ENCODE measurements at places on chromosomes 7 and 10.

DNA sequence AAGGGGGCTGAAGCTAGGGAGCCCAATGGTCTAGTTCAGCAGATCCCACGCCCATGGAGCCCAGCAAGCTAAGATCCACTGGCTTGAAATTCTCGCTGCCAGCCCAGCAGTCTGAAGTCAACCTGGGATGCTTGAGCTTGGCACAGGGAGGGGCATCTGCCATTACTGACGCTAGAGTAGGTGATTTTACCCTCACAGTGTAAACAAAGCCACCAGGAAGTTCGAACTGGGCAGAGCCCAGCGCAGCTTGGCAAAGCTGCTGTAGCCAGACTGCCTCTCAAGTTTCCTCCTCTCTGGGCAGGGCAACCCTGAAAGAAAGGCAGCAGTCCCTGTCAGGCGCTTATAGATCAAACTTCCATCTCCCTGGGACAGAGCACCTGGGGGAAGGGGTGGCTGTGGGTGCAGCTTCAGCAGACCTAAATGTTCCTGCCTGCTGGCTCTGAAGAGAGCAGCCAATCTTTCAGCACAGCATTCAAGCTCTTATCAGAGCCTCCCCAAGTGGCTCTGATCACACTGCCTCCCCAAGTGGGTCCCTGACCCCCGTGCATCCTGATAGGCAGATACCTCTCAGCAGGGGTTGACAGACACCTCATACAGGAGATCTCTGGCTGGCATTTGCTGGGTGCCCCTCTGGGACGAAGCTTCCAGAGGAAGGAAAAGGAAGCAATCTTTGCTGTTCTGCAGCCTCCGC lies 167.8 kb downstream of the CCDC71L start:
- no peak for DNase-seq
- H3K36me3 ChIP-seq, result no peaks in the 10 kb centered on the region
- H3K27me3 ChIP-seq, result no peaks in the 10 kb centered on the region
- no peaks in the 10 kb centered on the region for H3K4me1 ChIP-seq
- H3K4me3 ChIP-seq, result no peak overlapping the region
- H3K27ac ChIP-seq, result no peak overlapping the region

DNA sequence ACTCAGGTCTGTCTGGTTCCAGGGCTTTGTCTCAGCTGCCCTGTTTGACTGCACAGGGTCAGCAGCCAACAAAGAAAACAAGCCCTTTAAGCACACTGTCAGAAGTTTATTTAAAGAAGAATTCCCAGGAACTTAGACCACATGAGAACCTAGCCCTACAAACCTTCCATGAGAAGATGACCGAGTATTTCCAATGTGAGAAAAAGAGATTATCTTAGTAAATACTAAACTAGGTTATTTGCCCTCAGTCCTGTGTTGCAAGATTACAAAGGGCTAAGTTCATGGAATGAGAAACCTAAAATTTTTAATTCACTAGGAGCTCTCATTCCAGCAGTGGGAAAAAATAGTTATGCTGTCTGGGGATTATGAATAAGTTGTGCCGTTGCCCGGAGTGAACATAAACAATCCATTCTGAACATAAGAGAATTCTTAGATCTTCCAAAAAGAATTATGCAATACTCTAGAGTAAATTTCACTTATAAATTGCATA lies 46.7 kb downstream of the NOC3L start:
- no peak overlapping the region for H3K27ac ChIP-seq
- no peak overlapping the region for H3K4me3 ChIP-seq
- peaks cover 3% of the 10 kb centered on the region for H3K4me1 ChIP-seq
- H3K36me3 ChIP-seq, result peaks cover 3% of the 10 kb centered on the region
- no peaks in the 10 kb centered on the region for H3K27me3 ChIP-seq
- no peak for DNase-seq

- no peaks in the 10 kb centered on the region for H3K4me1 ChIP-seq
- H3K27me3 ChIP-seq, result peaks cover 11% of the 10 kb centered on the region
- no peak overlapping the region for H3K27ac ChIP-seq
- H3K4me3 ChIP-seq, result no peak overlapping the region
Measured at GRCh38 chr10:132685921-132686680, 99.8 kb downstream of the NKX6-2 start.

DNA sequence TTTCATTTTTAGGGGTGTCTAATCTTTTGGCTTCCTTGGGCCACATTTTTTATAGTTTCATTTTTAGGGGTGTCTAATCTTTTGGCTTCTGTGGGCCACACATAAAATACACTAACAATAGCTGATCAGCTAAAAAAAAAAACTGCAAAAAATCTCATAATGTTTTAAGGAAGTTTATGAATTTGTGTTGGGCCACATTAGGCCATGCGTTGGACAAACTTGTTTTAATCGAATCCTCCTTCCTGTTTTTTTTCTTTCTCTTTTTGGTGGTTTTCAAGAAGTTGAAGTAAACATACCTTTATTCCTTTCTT lies 37.4 kb downstream of the ZNRF2 start:
- peaks cover 24% of the 10 kb centered on the region for H3K4me1 ChIP-seq
- no peak overlapping the region for H3K27ac ChIP-seq
- H3K36me3 ChIP-seq, result peaks cover 10% of the 10 kb centered on the region
- no peak for DNase-seq
- no peak overlapping the region for H3K4me3 ChIP-seq

DNA sequence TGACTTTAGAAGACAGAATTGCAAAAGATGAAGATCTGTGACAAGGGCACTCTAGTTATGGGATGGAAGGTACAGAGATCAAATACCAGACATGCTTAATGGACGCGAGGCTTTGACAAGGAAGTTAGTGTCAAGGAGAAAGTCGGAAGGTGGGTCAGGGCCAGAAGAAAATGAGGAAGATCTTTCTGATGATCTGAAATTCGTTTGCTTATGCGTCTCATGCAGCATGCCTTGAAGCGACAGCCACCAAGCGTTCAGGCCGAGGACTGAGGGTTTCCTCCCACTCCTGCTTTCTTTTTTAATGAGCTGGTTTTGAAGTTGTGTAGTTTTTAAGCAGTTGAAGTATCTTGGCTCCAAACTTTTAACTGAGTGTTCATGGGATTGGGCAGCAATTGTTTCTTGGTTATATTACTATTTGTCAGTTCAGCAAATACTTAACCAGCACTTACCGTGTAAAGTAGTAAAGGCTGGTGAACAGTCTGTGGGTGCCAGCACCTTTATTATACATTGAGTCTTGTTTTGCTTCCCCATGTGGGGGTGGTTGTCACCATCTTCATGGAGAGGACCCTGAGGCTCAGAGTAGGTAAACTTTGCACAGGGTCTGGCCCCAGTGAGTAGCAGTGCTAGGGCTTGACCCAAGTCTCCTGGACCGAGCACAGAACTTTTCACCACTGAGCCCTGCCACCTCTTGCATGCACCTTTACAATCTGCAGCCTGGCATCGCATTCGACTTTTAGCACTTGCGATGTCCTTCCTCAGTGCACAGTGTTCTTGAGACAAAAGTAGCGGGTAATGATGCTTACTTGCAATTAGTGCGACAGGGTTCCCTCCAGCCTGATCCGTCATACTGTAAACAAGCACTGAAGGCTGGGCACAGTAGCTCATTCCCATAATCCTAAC lies 14.3 kb upstream of the BHLHA15 start:
- DNase-seq, result no peak
- H3K27ac ChIP-seq, result no peak overlapping the region
- no peaks in the 10 kb centered on the region for H3K4me1 ChIP-seq
- no peak overlapping the region for H3K4me3 ChIP-seq
- no peaks in the 10 kb centered on the region for H3K27me3 ChIP-seq

- no peaks in the 10 kb centered on the region for H3K36me3 ChIP-seq
- peaks cover 4% of the 10 kb centered on the region for H3K27me3 ChIP-seq
- peaks cover under 1% of the 10 kb centered on the region for H3K4me1 ChIP-seq
- no peak for DNase-seq
- no peak overlapping the region for H3K4me3 ChIP-seq
Measured at GRCh38 chr10:52483587-52483986, 169.5 kb downstream of the DKK1 start.

- H3K4me3 ChIP-seq, result no peak overlapping the region
- H3K27me3 ChIP-seq, result peaks cover 7% of the 10 kb centered on the region
- no peak for DNase-seq
- H3K36me3 ChIP-seq, result no peaks in the 10 kb centered on the region
- no peaks in the 10 kb centered on the region for H3K4me1 ChIP-seq
Measured at GRCh38 chr7:158067931-158068482, 519.6 kb downstream of the PTPRN2 start.

- no peaks in the 10 kb centered on the region for H3K36me3 ChIP-seq
- H3K4me3 ChIP-seq, result no peak overlapping the region
- no peak overlapping the region for H3K27ac ChIP-seq
- DNase-seq, result no peak
Measured at GRCh38 chr7:151923097-151923876, 33.0 kb upstream of the GALNTL5 start.

GRCh38 chr7:137316648-137317353 lies 26.7 kb downstream of the PTN start:
- H3K4me1 ChIP-seq, result peaks cover 20% of the 10 kb centered on the region
- no peak overlapping the region for H3K27ac ChIP-seq
- no peak for DNase-seq
- no peak overlapping the region for H3K4me3 ChIP-seq
- peaks cover 42% of the 10 kb centered on the region for H3K36me3 ChIP-seq
- no peaks in the 10 kb centered on the region for H3K27me3 ChIP-seq

- H3K27me3 ChIP-seq, result peaks cover 84% of the 10 kb centered on the region
- no peak overlapping the region for H3K4me3 ChIP-seq
- H3K4me1 ChIP-seq, result no peaks in the 10 kb centered on the region
Measured at GRCh38 chr10:123442901-123443300, 223.3 kb upstream of the GPR26 start.

DNA sequence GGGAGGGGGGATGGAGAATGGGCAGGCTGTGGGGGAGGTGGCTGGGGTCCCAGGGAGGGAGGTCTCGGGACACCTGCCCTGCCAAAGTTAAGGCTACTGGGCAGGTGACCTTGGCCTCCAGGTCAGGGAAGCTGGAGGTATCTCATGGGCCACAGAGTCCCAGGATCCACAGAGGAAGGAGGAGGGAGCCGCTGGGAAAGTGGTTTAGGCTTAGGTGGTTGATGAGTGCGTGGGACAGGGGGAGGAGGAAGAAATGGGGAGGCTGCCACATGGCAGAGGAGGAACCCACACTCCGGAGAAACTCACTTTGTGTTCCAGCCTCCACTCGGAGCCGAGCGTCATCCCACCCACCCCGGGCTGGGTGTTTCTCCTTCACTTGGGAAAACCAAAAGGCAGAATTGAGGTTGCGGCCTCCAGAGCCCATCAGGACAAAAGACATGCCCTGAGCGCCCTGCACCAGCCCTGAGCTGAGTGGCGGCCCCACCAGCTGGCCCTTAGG lies 46.1 kb downstream of the ASB13 start:
- no peak for DNase-seq
- H3K36me3 ChIP-seq, result no peaks in the 10 kb centered on the region
- peak overlapping the region; percentile 26 for H3K27ac ChIP-seq
- peaks cover 34% of the 10 kb centered on the region for H3K4me1 ChIP-seq

DNA sequence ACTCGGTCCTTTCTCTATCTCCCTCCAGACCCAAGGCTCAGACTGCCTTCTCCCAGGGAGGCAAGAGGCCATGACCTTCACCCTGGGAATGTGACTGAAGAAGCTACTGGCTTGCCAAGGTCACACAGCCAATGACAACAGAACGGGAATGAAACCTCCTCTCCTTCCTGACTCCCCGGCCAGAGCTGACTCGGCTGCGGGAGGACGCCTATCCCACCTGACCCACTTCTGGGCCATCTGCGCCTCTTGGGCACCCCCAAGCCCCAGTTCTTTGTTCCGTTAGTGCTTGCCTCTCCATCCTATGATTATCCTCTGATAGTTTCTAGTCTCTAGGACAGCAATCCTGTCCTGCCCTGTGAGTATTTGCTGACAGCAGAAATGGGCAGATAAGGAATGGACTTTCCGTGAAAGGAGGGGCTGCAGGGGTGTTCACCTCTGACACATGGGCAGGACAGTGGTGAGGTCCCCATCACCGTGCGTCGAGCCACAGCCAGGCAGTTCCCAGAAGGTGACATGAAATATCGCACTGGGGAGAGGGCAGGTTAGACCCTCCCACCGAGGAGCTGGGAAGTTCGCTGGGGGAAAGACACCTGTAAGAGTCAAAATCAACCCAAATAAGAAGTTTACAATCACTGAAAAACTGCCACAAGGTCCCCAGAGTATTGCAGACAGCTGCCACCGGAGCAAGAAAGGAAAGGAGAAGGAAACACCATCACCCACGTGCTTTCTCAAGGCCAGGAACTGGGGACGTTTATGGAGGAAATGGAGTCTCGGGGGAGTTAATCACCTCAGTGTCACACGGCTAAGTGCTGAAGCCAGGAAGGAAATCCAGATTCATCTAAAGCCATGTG lies 63.0 kb downstream of the INSIG1 start:
- H3K27ac ChIP-seq, result no peak overlapping the region
- H3K27me3 ChIP-seq, result peaks cover 95% of the 10 kb centered on the region
- DNase-seq, result no peak
- H3K4me3 ChIP-seq, result no peak overlapping the region
- H3K36me3 ChIP-seq, result no peaks in the 10 kb centered on the region

DNA sequence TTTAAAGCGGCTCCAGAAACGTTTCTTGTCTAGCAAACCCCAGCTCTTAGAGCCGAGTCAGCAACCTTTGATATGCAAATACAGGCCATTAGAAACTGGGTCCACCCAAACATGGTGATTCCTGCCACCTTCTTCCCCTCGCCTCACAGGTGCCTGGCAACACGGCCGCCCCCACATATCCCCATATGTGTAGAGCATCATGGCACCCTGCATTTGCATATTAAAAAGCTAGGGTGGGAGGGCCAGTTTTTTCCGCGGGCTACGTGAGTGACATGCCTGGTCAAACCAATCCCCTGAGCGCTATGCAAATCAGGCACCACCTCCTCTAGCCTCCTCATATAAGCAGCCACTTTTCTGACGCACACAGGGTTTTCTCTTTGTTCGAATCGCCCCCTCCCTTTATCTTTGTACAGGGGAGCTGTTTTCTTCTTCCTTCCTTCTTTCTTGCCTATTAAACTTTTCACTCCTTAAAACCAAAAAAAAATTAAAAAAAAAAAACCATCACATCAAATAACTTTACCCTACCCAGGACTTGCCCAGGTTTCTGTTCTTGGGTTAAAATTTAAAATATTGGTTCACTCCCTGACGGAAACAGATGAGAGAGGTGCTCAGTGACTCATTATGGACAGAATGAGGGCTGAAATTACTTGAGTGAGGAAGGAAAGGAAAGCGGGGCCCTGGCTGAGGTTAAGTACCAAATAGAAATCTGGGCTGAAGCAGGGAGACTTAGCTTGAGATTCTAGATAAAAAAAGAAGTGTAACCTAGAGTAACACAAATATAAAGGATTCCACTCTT lies 59.8 kb downstream of the COA1 start:
- H3K4me3 ChIP-seq, result no peak overlapping the region
- peaks cover 3% of the 10 kb centered on the region for H3K4me1 ChIP-seq
- H3K27ac ChIP-seq, result no peak overlapping the region
- H3K27me3 ChIP-seq, result no peaks in the 10 kb centered on the region
- no peak for DNase-seq

GRCh38 chr10:31526178-31526577 lies 207.2 kb downstream of the ZEB1 start:
- H3K4me1 ChIP-seq, result no peaks in the 10 kb centered on the region
- no peak for DNase-seq
- H3K4me3 ChIP-seq, result no peak overlapping the region
- no peaks in the 10 kb centered on the region for H3K27me3 ChIP-seq
- no peak overlapping the region for H3K27ac ChIP-seq
- H3K36me3 ChIP-seq, result peaks cover 19% of the 10 kb centered on the region

All from type B pancreatic cell (in vitro differentiated cells).